ENCODE measurements at places on chromosomes 12 and 14. TPM values are rescaled to one million over a fixed set of nuclear protein-coding genes. Genes with fewer than 3 reads are reported as not detected.

Gene P2RX2
- total RNA-seq, result not detected

Gene SLC7A8
- total RNA-seq, result 5.7 TPM

Gene LGR5
- under 0.01 TPM for total RNA-seq

Gene PPP1R36
- total RNA-seq, result 0.49 TPM

Gene KCNJ8
- 4.2 TPM for total RNA-seq

Gene CLEC9A
- total RNA-seq, result not detected

Gene SETD1B
- total RNA-seq, result 7.1 TPM

Gene BICDL1
- 17.0 TPM for total RNA-seq

Gene PAH
- 0.25 TPM for total RNA-seq

Gene AEBP2
- total RNA-seq, result 33.7 TPM

Gene PLBD1
- total RNA-seq, result 0.98 TPM

Gene PLEKHD1
- total RNA-seq, result 0.49 TPM

Gene CLEC4E
- not detected for total RNA-seq

Gene A2M
- 37.6 TPM for total RNA-seq

Gene KRT79
- total RNA-seq, result not detected

Gene CISTR
- not detected for total RNA-seq

Gene ATP2A2
- total RNA-seq, result 169 TPM

Gene ANKRD33
- total RNA-seq, result not detected

Gene UNG
- 21.1 TPM for total RNA-seq

Gene LIN7A
- total RNA-seq, result 28.5 TPM

Gene DTX1
- total RNA-seq, result 34.9 TPM

Gene GTF2H3
- total RNA-seq, result 23.8 TPM

Gene AMHR2
- not detected for total RNA-seq

Gene DPPA3
- not detected for total RNA-seq

Gene FBLN5
- total RNA-seq, result 3.2 TPM

Gene RNASE13
- total RNA-seq, result not detected

Gene GSC
- total RNA-seq, result not detected

Gene TSHR
- total RNA-seq, result 0.25 TPM

Gene PTPRQ
- 0.49 TPM for total RNA-seq

Gene EML1
- total RNA-seq, result 110 TPM

Gene KRT86
- total RNA-seq, result under 0.01 TPM

Gene SCNN1A
- total RNA-seq, result not detected

Gene SMOC1
- 22.6 TPM for total RNA-seq

Gene GPD1
- total RNA-seq, result 15.2 TPM

Gene IRF9
- 10.8 TPM for total RNA-seq

Gene MANSC1
- total RNA-seq, result 2.5 TPM

Gene FAM186B
- not detected for total RNA-seq

Gene PLEKHG7
- not detected for total RNA-seq

Measured in temporal lobe (tissue), 4 donors.